Glomerular endothelial cell (primary cell): ENCODE measurements at places on chromosomes 6 and 20. TPM values are rescaled to one million over a fixed set of nuclear protein-coding genes. Genes with fewer than 3 reads are reported as not detected.

Gene MOCS1
- 8.6 and 12.1 TPM in 2 replicates for total RNA-seq

Gene GSTA1
- total RNA-seq, result not detected in 2 replicates

Gene EDN3
- not detected in 2 replicates for total RNA-seq

Gene NKAIN4
- total RNA-seq, result 0.58 and 4.8 TPM in 2 replicates

Gene IPCEF1
- 0.05 and 1.9 TPM in 2 replicates for total RNA-seq

Gene FHL5
- not detected in 2 replicates for total RNA-seq

Gene CALHM5
- 4.8 and 5.5 TPM in 2 replicates for total RNA-seq

Gene RAET1L
- total RNA-seq, result not detected in 2 replicates

Gene KCNK16
- not detected in 2 replicates for total RNA-seq

Gene TSBP1
- not detected in 2 replicates for total RNA-seq

Gene ADNP
- 43.0 and 51.2 TPM in 2 replicates for total RNA-seq

Gene ZSCAN23
- total RNA-seq, result 1.2 and 2.0 TPM in 2 replicates

Gene SSTR4
- total RNA-seq, result not detected in 2 replicates

Gene TINAG
- total RNA-seq, result 4.8 TPM in 1 of 2 replicates, not detected in the other

Gene RPS10
- 1,516 and 2,726 TPM in 2 replicates for total RNA-seq

Gene GNAS-AS1
- total RNA-seq, result not detected in 2 replicates

Gene ZNF165
- 0.23 and 0.97 TPM in 2 replicates for total RNA-seq

Gene TRIM31
- not detected in 2 replicates for total RNA-seq

Gene TREM1
- total RNA-seq, result not detected in 2 replicates

Gene OTOR
- total RNA-seq, result not detected in 2 replicates

Gene CLDN20
- total RNA-seq, result not detected in 2 replicates

Gene ESF1
- total RNA-seq, result 7.7 and 10.9 TPM in 2 replicates

Gene SLC35F1
- not detected in 2 replicates for total RNA-seq

Gene C6orf163
- total RNA-seq, result 0.15 and 3.0 TPM in 2 replicates

Gene APMAP
- total RNA-seq, result 132 and 154 TPM in 2 replicates

Gene MAS1
- total RNA-seq, result not detected in 2 replicates

Gene LPA
- not detected in 2 replicates for total RNA-seq

Gene TRIM10
- not detected in 2 replicates for total RNA-seq

Gene SYNCRIP
- 66.6 and 76.4 TPM in 2 replicates for total RNA-seq

Gene HLA-DPB1
- total RNA-seq, result 2.4 and 8.0 TPM in 2 replicates

Gene DSP
- 20.6 and 75.0 TPM in 2 replicates for total RNA-seq

Gene C6orf58
- total RNA-seq, result not detected in 2 replicates

Gene DEF6
- total RNA-seq, result 2.1 and 3.4 TPM in 2 replicates

Gene WFDC5
- not detected in 2 replicates for total RNA-seq

Gene CRIP3
- total RNA-seq, result not detected in 2 replicates
